GF-D8 (cell line): ENCODE measurements at places on chromosomes 2 and 18.

DNA sequence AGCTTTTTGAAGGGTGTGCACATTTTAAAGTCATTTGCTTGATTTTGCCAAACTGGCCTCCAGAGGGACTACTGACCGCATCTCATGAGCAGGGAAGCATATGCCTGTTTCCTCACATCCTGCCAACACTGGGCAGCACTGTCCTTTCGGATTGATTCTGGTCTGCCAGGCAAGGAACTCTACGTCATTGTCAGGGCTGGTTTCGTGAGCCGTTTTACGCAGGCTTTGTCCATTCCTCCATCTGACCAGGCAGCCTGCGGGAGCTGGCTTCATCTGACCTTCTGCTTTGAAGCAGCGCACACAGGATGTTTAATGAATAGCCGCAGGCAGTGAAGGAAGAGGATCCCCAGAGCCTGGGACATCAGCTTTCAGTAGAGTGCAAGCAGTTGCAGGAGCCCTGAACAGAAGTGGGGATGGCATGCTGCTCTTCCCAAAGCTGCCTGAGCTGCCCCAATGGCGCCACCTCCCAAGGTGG is 46.3 kb upstream of the SEMA4C start:
- DNase-seq, result no peak

GRCh38 chr18:58054041-58054781 is 10.2 kb downstream of the NEDD4L start:
- no peak for DNase-seq

DNA sequence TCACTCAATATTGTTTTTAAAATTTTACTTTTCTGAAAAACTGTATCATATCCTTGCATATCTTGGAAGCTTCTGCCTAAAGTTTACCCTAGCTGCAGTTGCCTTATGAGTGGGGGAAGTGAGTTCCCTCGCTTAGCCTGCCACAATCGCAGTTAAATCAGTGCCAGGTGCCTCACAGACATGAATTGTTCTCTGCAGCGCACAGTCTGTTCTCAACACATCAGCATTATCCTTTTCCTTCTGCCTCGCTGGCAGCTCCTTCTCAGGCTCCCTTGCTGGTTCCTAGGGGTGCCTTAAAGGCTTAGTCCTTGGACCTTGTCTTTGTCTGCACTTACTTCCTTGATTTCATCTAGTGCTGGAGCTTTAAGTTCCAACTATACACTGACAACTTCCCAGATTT is 132.8 kb downstream of the TTC27 start:
- DNase-seq, result no peak

DNA sequence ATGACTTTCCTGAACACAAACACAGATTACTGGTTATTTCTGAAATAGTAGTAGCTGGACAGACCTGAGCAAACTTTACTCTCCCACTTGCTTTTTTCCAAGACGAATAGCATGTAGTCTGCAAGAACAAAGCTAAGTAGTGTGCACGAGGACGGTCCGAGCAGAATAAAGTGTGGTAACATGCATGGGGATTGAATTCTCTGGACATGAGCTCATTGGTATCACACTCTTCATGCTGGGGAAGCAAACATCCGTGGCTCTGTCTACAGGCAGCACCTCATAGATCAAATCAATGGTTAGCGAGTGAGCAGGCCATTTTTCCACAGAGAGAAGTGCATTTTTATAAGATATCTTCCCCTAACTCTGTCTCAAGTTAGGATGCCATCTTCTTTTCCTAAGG is 164.8 kb upstream of the STK17B start:
- DNase-seq, result no peak

- no peak for DNase-seq
Observed at GRCh38 chr2:99936065-99936464, 206.3 kb downstream of the AFF3 start.

DNA sequence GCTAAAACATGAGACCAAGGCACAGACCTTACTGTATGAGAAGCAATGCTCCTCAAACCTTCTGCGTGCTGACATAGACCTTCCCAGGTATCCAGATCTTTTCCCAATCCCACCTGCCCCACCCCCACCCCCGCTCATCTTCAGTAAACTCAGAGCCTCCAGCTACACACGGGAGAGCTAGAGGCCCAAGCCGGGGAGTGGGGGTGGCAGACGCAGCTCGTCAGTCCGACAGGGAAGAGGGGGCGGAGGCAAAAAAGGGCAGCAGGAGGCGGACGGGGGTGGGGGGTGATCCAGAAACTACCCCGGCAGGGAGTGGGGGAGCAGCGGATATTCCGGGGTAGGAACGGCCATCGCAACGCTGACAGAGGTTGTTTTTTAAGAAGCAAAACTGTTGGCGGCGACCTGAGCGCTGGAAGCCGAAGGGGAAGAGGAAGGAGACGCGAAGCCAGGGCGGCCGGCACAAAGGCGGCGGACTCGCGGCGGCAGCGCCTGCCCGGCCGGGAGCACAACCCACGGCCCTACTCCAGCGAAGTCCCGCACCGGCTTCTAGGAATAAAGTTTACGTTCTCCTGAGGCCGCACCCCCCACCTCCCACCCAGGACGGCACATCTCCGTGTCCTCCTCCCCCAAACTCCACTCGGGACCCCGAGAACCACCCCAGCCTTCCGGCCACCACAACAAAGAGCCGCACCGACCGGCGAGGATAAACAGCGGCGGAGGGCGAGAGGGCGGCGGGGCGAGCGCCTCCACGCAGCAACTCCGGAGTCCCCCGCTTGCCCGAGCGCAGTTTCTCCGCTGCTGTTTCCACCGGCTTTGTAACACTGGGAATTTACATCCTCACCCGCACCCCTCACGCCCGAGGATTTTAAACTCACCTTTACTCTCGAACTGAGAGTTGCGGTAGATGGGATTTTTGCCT is 722 bp downstream of the BAZ2B start:
- DNase-seq, result peak; percentile 78

DNA sequence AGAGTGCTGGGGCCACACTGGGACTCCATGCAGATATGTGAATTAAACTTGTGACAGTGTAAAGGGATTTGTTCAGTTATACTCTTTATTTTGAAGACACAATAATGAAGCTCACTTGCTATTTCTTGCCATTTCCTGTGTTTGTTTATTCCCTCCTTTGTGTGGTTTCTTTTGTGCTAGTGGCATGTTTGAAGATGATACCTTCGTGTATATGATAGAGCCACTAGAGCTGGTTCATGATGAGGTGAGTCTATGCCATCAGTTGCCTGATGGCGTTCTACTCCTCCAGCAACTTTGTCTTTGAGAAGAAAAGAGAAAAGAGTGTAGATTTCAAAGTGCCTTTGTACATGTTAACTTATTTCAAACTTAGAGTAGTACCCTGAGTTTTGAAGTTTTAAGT is 99.2 kb upstream of the FAM237A start:
- DNase-seq, result no peak

DNA sequence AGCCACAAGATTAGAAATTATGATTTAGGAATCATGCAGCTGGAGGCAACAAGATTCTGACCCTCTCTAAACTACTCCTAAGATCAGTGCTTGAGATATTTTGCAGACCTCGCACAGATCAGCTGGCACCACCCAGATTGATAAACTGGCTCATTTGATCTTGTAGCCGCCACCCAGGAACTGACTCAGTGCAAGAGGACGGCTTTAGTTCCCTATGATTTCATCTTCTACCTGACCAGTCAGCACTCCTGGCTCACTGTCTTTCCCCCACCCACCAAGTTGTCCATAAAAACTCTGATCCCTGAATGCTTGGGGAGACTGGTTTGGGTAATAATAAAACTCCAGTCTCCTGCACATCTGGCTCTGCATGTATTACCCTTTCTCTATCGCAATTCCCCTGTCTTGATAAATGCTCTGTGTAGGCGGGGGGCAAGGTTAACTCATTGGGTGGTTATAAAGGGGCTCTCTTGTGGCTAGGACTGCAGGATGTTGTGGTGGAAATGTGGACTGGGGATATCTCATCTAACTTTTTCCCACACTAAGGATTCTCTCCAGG is 96.1 kb downstream of the ARL6IP6 start:
- DNase-seq, result no peak

GRCh38 chr2:85539361-85540132 is 579 bp downstream of the MAT2A start:
- peak; percentile 22 for DNase-seq

DNA sequence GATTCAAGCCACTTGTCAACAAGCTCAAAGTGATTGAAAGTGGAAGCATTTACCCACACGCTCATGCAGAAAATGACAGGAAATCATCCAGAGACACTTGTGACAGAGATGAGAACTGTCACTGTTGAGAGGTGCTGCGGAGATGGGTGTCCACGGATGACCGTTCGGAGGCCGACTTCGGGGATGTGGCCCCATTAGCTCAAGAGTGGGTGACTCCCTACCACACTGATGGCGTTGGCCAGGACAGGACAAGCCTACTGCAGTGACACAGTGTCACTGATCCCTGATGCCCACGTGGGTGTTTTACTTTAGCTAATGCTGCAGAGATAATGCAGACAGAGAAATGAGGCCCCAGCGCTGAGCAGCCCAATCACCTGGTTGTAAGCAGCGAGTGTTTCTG is 81.5 kb upstream of the YWHAQ start:
- DNase-seq, result no peak

- DNase-seq, result no peak
Observed at GRCh38 chr2:113133704-113134598, 6.6 kb downstream of the IL1RN start.

GRCh38 chr2:11647834-11648600 is 22.0 kb downstream of the NTSR2 start:
- no peak for DNase-seq

- DNase-seq, result no peak
Observed at GRCh38 chr2:237685408-237685807, 58.0 kb downstream of the LRRFIP1 start.

DNA sequence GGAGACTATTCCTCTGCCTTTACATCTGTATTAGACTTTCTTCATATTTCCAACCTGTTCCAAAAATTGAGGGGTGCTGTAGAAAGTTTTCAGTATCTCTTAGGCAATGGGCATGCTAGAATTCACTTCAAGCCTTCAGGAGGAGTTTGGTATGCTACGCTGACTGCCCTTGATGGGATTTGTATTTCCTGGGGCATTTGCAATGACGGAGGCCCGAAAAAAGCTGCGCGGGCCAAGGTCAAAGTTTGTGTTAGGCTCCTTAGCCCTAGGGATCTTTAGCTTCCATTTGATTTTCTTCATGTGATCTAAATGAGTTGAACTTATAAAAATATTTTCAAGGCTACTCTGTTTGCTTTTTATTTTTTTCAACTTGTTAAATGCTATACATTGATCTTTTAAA is 5.1 kb downstream of the CPS1 start:
- DNase-seq, result no peak

- no peak for DNase-seq
Observed at GRCh38 chr2:190235101-190235500, 84.5 kb downstream of the HIBCH start.

GRCh38 chr2:28721601-28722191 is 29.9 kb upstream of the PPP1CB start:
- no peak for DNase-seq

DNA sequence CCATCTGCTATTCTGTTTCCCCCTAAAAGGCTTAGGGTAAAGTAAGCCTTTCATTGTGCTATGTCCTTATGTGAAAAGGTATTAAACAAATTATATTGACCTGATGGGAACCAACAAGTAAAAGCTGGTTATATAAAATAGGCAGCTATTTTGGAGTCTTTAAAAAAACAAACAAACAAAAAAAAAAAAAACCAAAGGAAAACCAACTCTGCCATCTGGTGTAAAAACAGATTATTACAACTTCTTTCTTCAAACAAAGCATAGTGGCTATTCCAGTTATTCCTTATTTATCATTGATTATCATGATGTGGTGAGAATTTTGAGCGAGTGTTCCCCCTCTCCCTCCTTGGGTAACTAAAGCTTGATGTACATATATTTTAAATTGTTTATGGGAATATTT is 122.3 kb upstream of the FHL2 start:
- DNase-seq, result no peak

DNA sequence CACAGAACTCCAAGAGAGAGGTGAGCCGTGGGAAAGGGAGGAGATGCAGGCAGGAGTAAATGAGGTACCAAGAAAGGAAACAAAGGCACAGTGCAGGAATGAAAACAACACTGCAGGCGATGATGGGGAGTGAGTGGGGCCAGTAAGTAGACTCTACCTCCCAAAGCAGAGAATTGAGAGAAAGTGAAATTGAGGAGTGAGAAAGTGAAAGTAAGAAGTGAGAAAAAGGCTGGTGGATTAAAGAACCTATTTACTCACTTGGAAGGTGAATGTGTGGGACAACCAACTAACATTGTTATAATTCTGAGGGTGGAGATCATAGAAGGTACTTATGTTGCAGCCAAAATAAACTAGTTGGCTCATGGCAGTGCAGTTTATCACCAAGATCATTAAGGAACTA is 193.1 kb upstream of the TMEM200C start:
- no peak for DNase-seq

GRCh38 chr2:164840930-164841718 is 499 bp downstream of the COBLL1 start:
- DNase-seq, result no peak

DNA sequence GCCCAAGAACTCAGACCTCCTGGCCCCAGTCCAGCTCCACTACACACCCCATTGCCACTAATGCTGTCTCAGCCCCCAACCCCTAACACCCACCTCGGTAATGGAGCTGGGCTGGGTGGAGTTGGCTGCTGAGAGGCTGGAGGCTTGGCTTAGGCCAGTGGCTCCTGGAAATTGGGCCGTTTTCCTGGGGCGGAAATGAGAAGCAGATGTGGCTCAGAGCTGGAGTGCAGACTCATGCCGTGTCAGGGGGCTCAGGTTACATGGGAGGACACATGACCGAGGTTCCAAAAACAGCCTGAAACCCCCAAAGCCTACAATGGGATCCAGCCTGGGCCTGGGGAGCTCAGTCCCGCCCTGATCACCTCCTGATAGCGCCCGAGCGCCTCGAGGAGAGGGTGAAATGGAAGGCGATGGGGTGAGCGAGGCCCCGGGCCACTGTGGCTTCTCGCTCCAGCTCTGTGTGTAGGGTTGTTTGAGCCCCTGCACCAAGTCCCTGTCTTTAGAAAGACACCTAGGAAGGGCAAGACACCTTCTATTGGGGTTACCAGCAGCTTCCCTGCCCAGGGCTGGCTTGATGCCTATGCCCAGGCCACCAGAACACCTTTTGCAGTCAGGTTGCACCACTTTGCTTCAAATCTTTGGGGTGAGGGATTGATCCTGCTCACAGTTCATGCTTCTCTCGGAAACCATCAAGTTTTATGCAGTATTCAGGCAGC is 175.7 kb upstream of the HAAO start:
- DNase-seq, result peak; percentile 94

- DNase-seq, result no peak
Observed at GRCh38 chr2:65482971-65483370, 50.6 kb upstream of the SPRED2 start.

- no peak for DNase-seq
Observed at GRCh38 chr2:224777559-224777930, 61.4 kb upstream of the CCDC195 start.

GRCh38 chr2:77007686-77008085 is 514.5 kb downstream of the LRRTM4 start:
- no peak for DNase-seq

DNA sequence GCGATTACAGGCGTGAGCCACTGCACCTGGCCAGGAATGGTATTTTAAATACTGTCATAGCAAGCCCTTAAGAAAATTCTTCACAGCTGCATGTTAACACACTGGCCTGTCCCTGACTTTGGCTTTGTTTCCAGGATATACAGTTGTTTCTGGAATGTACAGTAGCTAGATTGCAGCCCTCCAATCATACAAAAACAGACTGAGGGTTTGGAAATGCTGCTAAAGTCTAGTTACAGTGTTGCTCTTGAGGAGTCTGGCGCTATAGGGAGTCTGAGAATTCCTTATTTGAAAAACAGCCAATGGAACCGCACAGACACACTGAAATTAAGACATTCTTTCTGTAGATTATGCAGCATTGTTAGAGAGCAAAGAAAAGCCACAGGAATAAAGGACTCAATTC is 37.7 kb downstream of the STON1 start:
- DNase-seq, result no peak

GRCh38 chr2:36389091-36389564 is 33.5 kb downstream of the CRIM1 start:
- DNase-seq, result no peak
